ENCODE measurements at places on chromosomes 2 and 18. TPM values are rescaled to one million over a fixed set of nuclear protein-coding genes. Genes with fewer than 3 reads are reported as not detected.

GRCh38 chr2:17455343-17455742 lies 62.9 kb downstream of the RAD51AP2 start:
- no peaks in the 10 kb centered on the region for H3K4me1 ChIP-seq
- no peak overlapping the region for H3K27ac ChIP-seq
- no peaks in the 10 kb centered on the region for H3K36me3 ChIP-seq
- no peaks in the 10 kb centered on the region for H3K27me3 ChIP-seq
- no peak for DNase-seq

DNA sequence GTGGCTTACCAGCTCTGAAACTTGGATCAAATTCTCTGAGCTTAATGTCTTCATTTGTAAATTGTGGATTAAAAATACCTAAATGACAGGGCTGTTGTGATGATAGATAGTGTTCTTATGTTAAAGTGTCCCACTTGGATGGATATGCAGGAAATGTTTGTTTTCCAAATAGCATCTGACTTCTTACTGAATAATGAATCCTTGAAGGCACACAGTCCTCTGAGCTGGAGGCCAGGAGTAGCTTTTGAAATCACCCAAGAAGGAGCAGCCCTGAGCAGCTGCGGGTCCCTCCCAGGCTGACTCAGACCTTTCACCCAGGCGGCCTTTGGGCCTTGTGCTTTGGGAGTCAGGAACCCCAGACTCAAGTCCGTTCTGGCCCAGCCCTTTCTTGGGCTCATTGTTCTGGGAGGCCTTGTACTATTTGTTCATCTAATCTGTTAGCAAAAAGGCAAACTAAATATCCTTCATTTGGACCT lies 173.0 kb upstream of the GATA6 start:
- DNase-seq, result no peak
- H3K4me3 ChIP-seq, result no peak overlapping the region
- H3K27me3 ChIP-seq, result no peaks in the 10 kb centered on the region
- no peaks in the 10 kb centered on the region for H3K36me3 ChIP-seq
- H3K27ac ChIP-seq, result no peak overlapping the region
- no peaks in the 10 kb centered on the region for H3K4me1 ChIP-seq

DNA sequence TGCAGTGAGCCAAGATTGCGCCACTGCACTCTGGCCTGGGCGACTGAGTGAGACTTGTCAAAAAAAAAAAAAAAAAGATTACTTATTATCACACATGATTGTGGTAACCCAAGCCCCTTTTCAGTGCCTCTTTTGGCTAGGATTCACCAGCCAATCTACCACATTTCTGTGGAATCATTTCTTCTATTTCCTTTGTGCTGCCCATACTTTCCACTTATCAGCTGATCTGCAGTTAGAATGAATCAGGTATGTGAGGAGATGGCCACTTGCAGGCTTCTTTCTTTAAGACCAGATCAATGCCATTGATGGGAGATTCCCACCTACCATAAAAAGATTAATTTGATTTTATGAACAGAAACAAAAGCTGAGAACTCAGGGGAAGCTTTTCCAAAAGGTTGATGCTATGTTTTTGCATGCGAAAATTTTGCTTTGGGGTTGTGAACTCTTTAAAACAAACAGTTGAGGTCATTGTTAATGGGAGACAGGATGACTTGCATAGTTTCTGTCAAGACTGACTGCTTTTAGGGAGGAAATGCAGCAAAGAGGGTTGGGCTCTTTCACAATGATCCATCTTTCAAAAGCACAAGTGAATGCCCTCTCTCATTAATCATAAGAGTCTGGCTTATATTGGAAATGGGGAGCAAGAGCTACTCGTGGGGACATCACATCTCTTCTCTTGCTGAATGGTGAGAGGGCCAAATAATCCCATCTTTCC lies 66.9 kb upstream of the CYP26B1 start:
- H3K4me3 ChIP-seq, result no peak overlapping the region
- H3K4me1 ChIP-seq, result no peaks in the 10 kb centered on the region
- no peaks in the 10 kb centered on the region for H3K36me3 ChIP-seq

GRCh38 chr2:36509075-36509474 lies 88.9 kb downstream of the FEZ2 start:
- no peaks in the 10 kb centered on the region for H3K4me1 ChIP-seq
- no peak for DNase-seq
- H3K36me3 ChIP-seq, result no peaks in the 10 kb centered on the region
- no peaks in the 10 kb centered on the region for H3K27me3 ChIP-seq
- no peak overlapping the region for H3K4me3 ChIP-seq

- no peaks in the 10 kb centered on the region for H3K4me1 ChIP-seq
- no peaks in the 10 kb centered on the region for H3K27me3 ChIP-seq
- no peaks in the 10 kb centered on the region for H3K36me3 ChIP-seq
Observed at GRCh38 chr18:1599196-1599595, 694.5 kb downstream of the ADCYAP1 start.

DNA sequence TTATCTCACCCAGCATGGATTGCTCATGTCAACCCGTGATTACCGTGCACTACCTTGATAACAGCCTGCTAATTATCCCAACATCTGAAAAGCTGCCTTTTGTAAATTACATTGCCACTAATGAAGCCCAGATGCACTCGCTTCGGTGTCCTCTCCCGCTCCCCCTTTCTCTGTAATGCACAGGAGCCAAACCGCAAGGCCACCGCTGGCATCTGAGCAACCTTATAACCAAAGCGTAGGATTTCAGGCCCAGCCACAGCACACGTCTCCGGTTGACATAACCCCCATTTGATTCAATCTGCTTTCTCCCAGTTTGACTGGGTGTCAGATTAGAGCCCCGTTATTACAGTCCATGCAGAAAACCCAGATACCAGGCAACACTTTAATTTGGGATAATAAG lies 341.2 kb downstream of the ALK start:
- no peaks in the 10 kb centered on the region for H3K27me3 ChIP-seq
- no peaks in the 10 kb centered on the region for H3K36me3 ChIP-seq
- H3K27ac ChIP-seq, result no peak overlapping the region
- H3K4me1 ChIP-seq, result no peaks in the 10 kb centered on the region
- H3K4me3 ChIP-seq, result no peak overlapping the region

DNA sequence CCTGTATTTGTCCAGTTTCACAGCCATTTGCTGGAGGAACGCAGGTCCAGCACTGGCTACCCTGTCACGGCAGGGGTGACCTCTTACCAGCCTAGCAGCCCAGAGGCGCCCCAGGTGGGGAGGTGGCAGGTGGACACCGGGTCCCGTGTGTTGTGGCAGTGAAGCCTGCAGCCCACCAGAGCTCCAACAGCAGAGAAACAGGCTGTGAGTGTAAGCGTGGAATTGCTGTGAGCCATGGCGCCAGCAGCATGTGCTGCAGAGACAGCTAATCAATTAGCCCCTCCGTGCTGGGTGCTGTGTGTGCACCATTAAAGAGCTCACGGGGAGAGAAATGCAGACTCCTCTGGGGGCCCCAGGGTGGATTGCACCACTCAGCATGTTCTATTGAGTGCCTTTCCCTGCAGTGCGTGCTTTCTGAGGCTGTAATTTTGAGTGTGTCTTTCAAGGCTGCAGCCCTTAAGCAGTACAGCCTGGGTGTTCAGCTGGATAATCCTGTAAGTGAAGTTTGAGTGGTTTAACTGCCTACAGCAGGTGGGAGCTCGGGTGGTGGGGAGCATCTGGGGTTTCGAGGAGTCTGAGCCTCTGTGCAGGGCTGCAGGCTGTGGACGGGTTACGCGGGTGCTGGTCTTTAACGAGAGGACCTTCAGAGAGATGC lies 15.9 kb downstream of the RTP5 start:
- no peaks in the 10 kb centered on the region for H3K27me3 ChIP-seq
- peak; percentile 46 for DNase-seq
- H3K36me3 ChIP-seq, result no peaks in the 10 kb centered on the region
- H3K4me1 ChIP-seq, result peaks cover 28% of the 10 kb centered on the region

GRCh38 chr18:37535968-37536367 lies 29.6 kb downstream of the CELF4 start:
- DNase-seq, result no peak
- no peaks in the 10 kb centered on the region for H3K27me3 ChIP-seq
- H3K4me1 ChIP-seq, result no peaks in the 10 kb centered on the region
- no peak overlapping the region for H3K4me3 ChIP-seq

- no peak for DNase-seq
- H3K27me3 ChIP-seq, result no peaks in the 10 kb centered on the region
- no peaks in the 10 kb centered on the region for H3K4me1 ChIP-seq
- no peak overlapping the region for H3K4me3 ChIP-seq
- H3K36me3 ChIP-seq, result peaks cover 8% of the 10 kb centered on the region
Observed at GRCh38 chr2:178553047-178553446, 72.8 kb downstream of the PLEKHA3 start.

- H3K4me3 ChIP-seq, result no peak overlapping the region
- no peak for DNase-seq
- H3K27ac ChIP-seq, result no peak overlapping the region
- H3K4me1 ChIP-seq, result no peaks in the 10 kb centered on the region
- H3K36me3 ChIP-seq, result no peaks in the 10 kb centered on the region
Observed at GRCh38 chr18:78612318-78612717, 367.3 kb upstream of the SALL3 start.

DNA sequence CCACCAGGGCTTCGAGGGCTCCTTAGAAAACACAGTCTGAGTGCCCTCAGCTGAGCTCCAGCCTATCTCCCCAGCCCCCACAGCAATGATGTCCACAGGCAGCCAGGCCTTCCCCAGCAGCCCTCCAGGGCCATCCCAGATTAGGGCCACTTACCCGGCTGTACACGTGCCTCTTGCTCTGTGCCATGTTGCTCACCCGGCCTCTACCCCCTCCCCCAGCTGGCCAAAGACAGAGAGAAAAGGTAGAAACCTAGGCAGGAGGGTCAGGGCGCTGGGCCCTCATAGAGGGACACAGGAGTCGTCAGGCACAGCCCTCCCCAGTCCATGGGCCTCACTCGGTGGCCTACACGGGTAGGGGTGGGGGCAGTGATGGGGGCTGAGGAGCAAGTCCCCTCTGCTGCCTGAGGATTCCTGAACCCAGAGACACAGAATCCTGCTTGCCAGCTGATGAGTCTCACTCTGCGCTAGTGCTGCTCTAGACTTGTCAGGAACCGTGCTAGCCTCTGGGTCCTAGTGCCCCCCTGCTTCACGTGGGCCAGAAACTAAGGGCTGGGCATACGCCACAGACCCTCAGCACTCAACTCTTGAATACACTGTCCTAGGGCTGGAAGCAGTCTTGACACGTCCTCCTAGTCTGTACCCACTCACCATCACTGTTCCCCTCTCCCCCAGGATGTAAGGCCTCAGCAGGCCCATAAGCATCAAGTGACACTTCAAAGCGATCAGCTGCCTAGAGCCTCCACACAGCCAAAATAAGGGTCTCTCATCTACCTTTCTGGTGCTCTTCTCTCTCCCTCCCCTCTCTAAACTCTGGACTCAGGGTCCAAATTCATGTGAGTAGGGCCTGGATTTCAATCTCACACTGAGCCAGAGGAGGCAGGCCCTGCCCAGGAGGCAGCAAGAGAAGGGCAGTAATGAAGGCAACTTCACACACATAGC lies at the start of gene DCTN1:
Gene DCTN1, minus strand, starts transcription at position 461 of the 939 bp plus-strand sequence. Its CDS starts 274 bp downstream, at position 187.
- DNase-seq, result no peak
- H3K36me3 ChIP-seq, result peaks cover 14% of the 10 kb centered on the region
- H3K4me1 ChIP-seq, result peaks cover 24% of the 10 kb centered on the region
- peak within 1 kb of the TSS; percentile 33 for H3K4me3 ChIP-seq
- no peaks in the 10 kb centered on the region for H3K27me3 ChIP-seq
- H3K27ac ChIP-seq, result peak within 1 kb of the TSS; percentile 28

DNA sequence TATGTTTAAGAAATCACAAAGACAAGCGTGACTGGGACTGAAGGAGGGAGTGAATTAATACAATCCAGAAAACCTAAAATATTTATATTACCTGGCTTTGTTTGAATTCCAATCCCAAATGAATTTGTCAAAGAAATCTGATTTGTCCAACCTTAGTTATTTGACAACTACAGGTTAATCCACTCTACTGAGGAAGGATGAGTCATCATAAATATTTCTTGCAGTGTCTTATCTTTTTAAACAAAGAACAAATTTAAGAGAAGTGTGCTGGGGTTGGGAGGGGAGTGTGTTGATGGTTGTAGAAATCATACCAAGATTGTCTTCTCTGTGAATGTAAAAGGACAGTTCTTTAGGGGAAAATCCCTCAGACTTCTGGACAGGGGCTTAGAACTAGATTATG lies 1106.3 kb upstream of the SLC39A10 start:
- no peak for DNase-seq
- H3K27ac ChIP-seq, result no peak overlapping the region
- H3K4me1 ChIP-seq, result no peaks in the 10 kb centered on the region
- H3K27me3 ChIP-seq, result no peaks in the 10 kb centered on the region
- H3K36me3 ChIP-seq, result no peaks in the 10 kb centered on the region

DNA sequence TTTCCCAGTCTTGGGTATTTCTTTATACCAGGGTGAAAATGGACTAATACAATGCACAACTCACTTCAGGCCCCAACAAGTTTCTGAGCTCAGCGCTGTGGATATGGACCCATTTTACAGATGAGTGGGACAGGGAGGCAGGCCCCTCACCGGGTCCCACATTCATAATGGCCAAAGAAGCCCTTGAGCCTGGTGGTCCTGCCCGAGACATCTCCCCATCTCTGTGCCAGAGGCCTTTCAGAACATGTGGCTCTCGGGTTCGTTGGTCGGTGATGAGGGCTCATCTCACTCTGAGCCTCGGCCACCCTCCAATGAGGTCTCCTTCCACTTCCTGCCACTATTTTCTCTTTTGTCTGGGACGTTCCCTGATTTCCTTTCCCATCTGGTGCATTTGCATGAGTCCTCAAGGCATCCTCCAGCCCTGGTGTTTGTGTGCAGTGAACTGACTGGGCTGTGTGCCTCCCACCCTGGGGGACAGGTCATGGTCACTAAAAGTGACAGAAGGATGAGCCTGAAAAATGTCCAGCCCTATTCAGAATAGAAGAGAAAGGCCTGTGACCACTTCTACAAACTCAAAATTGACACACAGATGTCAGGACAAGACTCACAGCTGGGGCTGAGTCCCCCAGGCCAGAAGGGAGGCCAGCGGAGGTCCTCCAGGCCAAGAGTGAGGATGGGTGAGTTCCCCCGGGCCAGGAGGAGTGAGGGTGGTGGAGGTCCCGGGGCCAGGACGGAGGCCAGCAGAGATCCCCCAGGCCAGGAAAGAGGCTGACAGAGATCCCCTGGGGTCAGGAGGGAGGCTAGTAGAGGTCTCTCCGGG lies 134.5 kb downstream of the PTGR3 start:
- no peak overlapping the region for H3K27ac ChIP-seq
- H3K36me3 ChIP-seq, result no peaks in the 10 kb centered on the region
- no peak overlapping the region for H3K4me3 ChIP-seq
- peaks cover 31% of the 10 kb centered on the region for H3K4me1 ChIP-seq
- H3K27me3 ChIP-seq, result no peaks in the 10 kb centered on the region
- DNase-seq, result no peak

- H3K27ac ChIP-seq, result no peak overlapping the region
- H3K4me3 ChIP-seq, result no peak overlapping the region
- no peak for DNase-seq
- H3K36me3 ChIP-seq, result no peaks in the 10 kb centered on the region
Observed at GRCh38 chr2:152790883-152791282, 72.5 kb downstream of the ARL6IP6 start.

GPR45 gene
- not detected for total RNA-seq

CFAP65 gene
- not detected for total RNA-seq

ACMSD gene
- total RNA-seq, result not detected

GYPC gene
- total RNA-seq, result 102 TPM

SERPINB10 gene
- not detected for total RNA-seq

IL1B gene
- not detected for total RNA-seq

All from CD8-positive, alpha-beta memory T cell (primary cell).